ENCODE measurements at places on chromosomes 13 and 19.

- no peak for DNase-seq
These were observed 64.6 kb upstream of the KL start for GRCh38 chr13:32951580-32951979.

DNA sequence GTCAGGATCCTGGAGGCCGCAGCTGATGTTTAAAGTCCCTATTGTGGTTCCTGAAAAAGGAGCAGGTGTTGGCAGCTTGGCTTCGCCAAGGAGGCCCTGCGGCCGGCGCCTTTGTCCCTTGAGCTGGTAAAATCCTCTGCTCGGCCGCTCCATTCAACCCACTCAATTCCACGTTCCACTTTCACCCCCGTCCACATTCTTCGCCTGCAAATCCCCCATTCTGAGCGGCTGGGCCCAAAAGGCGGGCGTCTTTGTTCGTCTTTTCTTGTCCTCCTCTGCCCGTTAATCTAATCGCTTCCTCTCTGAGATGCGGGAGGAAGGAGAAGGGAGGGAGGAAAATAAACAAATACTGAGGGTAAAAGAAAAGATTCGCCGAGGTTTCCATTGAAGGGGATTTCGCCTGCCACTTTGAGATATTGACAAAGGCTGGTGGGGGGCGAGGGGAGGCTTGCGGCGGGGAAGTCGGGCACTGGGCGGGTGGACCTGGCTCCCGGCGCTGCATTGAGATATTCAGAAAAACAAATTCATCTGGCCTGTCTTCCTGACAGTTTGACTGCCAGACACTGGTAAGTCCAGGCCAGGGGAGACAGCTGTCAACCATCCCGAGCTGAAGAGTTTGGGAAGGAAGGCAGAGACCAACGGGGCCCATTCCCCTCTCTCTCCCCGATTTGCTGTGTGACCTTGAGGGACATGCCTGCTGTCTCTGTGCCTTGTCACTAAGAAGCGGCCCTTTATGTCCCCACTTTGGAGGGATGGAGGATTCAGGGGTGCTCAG is 37.6 kb downstream of the ZNRF4 start:
- no peak for DNase-seq

- DNase-seq, result peak; percentile 12
These were observed 8.3 kb downstream of the CACTIN start for GRCh38 chr19:3618144-3618810.

- DNase-seq, result no peak
These were observed 4.1 kb downstream of the NDUFA3 start for GRCh38 chr19:54106716-54107115.

DNA sequence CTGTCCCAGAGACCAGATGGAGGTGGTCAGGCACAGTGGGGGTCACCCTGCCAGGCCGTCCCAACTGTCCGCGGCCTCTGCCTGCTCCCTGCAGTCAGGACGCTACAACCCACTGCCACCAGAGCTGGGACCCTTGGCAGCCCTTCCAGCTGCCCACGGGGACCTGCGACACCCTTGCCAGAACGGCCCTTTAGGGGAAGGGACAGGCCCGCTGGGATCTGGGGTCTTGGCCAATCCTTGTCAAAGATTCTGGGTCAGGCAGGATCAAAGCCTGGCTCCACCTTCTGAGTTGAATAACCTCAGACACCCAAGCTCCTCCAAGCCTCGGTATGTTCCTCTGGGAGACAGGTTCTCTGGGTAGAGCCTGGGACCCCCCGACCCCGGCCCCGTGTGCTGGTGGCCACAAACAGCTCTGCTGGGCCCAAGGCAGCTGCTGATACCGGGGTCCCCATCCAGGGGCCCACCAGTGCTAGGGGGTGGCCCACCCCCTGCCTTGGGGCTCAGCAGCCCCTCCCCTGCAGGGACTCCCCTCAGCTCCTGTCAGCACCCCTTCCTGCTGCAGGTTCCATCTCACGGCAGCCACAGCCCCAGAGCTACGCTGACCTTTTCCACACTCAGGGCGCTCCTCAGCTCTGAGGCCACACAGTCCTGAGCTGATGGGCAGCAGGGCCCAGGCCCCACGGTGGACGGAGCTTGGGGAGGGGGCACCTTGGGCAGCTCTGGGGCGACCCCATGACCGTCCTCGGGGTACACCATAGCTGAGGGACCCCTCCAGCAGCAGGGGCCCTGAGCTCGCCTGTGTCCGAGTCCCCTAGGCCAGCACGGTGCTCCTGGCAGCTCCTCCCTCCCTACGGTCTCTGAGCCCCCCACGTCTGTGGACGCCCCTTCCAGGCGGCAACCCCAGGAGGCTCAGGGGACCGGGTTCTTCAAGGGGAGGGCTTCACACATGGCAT is 18.4 kb downstream of the SBNO2 start:
- DNase-seq, result no peak

GRCh38 chr19:53461866-53462265 is 5.7 kb upstream of the ZNF813 start:
- no peak for DNase-seq

DNA sequence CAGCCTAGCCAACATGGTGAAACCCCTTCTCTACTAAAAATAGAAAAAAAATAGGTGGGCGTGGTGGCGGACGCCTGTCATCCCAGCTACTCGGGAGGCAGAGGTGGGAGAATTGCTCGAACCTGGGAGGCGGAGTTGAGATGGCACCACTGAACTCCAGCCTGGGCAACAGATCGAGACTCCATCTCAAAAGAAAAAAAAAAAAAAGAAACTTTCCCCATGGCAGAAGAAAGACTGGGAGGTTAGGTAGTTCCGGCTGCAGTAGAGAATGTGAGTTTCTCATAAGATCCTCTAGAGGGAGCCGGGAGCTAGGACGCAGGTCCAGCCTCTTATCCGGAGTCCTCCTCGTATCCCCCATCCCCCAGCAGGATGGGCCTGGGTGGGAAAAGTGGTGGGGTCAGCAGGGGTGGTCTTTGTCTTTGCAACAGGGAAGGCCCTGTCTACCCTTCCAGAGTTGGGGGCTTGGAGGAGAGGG is 13.2 kb upstream of the CREB3L3 start:
- DNase-seq, result no peak

DNA sequence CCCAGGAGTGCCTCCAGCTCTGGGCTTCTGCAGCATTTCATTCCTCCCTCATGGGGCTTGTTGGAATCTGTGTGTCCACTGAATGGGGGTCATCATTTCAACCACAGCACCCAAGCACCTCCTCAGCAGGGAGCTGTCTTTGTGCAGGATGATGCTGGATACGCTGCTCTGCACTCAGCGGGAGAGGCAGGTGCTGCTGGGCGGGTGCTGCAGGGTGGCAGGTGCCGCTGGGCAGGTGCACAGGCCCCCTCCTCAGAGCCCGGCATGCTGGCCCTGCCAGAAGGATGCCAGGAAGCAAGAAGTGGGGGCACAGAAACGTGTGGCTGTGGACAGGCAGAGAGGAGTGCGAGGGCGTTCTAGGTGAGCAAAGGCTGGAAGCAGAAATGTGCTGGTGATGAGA is 121.8 kb upstream of the VSTM2B start:
- DNase-seq, result no peak

GRCh38 chr19:35959040-35959967 is 23.1 kb downstream of the LRFN3 start:
- DNase-seq, result no peak

DNA sequence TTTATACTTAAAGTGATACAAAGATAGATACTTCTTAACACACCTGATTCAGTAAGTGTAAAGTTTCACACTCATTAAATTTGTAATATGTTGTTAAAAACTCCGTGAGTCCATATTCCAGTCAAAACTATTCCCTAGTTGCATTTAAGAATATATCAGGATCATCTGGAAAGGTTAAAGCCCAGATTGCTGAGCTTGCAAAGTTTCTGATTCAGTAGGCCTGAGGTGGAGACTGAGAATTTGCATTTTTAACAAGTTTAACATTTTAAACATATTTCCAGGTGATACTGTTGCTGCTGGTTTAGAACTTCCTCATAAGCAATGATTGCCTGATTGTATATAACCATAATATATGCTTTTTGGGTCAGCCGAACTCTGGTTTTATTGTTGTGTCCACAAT is 1998.6 kb upstream of the PCDH20 start:
- no peak for DNase-seq

- DNase-seq, result no peak
These were observed 28.9 kb upstream of the CACTIN start for GRCh38 chr19:3655402-3656072.

GRCh38 chr19:29259153-29259552 is 46.2 kb upstream of the UQCRFS1 start:
- no peak for DNase-seq

DNA sequence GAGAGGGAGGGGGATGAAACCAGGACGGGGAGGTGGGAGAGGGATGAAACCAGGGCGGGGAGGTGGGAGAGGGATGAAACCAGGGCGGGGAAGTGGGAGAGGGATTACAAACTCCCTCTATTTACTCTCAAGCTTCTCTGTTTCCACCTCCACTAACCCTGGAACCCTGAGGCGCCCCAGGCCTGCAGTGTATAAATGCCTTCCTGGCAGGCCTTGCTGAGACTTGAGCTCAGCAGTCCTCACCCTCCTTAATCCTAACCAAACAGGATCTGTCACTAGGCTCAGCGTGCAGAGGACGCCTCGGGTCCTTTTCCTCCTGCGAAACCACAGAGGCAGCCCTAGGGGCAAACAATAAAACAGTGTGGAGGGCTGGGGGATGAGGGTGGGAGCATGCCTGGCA is 32.1 kb upstream of the OR1M1 start:
- DNase-seq, result no peak

DNA sequence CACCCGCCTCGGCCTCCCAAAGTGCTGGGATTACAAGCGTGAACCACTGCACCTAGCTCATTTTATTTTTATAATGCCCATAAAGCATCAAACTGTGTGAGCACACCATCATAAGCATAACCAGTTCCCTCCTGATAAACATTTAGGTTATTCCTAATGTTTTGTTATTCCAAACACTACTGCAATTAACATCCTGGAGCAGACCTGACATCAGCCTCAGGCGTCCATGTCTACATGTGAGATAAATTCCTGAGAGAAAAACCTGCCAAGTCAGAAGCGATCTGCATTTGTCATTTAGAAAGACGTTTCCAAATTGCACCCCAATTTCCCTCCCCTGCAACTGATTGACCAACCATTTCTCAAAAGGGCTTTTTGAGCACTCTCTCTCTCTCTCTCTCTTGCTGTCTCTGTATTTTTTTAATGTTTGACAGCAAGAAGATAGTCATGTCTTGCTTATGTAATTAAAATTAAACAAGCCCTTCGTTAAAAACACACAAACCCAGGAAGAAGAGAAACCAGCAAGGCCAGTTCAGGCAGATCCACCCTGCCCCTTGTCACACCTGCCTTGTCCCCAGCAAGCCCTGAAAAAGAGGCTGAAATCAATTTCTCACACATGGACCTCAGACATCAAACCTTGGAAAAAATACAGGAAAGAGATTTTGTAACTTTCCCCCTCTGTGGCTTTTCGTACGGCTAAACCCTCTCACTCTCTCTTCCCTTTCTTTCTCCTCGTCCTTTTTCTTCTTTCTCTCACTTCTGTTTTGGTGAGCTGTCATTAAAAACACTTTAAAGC is 9.9 kb downstream of the LYPD3 start:
- no peak for DNase-seq

DNA sequence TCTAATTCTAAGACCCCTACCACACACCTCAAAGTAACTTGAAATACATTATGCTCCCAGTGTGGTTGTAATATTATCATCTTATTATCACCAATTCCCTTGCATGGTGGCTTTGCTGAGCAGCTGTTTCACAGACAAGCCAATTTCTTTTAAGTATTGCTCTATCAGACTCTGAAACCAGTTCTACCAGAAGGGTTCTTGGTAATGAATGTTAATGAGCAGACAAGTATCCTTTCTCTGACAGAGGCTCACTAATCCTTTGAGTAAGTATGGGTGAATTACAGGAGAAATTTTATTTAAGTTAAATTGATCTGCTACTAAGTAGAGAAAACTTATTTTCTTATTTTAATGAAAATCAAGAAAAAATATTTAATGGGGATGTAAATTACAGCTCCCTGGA is 326.0 kb downstream of the GPC6 start:
- DNase-seq, result no peak

DNA sequence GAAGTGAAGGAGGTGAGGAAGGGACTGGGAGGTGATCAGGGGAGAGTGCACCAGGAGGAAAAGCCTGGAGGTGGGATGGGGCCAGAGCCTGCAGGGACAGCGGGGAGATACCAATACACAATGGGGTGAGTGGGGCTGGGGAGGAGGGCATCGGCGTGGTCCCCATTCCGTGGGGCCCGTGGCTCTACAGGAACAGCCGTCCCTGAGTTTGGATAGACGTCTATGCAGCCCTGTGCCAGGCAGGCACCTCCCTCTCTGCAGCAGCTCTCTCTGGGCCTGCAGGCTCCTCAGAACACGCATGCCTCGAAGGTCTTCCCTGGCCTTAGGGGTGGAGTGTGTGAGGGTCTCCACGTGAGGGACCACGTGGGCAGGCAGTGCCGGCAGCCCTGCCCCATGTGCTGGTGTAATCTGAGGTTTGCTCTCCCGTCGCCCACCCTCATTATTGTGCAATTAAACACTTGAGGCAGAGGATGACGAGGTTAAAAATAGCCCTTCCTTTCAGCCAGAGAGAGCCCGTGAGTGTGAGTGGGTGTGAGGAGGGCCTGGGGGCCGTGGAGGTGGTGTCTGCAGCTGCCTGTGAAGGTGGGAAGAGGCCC is 16.5 kb downstream of the C2CD4C start:
- DNase-seq, result no peak

GRCh38 chr13:46171217-46171616 is 10.8 kb downstream of the LCP1 start:
- peak; percentile 27 for DNase-seq

DNA sequence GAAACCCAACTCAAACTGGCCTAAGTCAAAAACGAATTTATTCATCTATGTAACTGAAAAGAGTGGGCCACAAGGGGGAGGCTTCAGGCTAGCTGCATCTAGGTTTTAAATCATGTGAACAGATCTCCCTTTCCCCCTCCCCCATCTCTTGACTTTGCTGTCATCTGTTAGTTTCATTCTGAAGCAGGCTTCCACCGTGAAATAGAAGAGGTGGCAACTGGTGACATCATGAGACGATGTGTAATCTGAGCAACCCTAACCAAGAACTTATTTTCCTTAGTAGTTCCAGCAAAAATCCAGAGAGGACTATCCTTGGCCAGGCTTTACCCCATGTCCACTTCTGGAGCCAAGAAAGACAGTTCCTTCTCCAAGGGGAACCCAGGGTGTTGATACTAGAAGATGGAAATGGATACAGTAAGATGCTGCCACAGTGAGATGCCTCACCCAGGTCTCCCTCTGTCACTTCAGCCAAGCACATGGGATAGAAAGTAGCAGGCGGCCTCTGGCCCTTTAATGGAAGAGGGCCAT is 9.4 kb downstream of the SAMD4B start:
- no peak for DNase-seq

GRCh38 chr19:23420824-23421223 is 25.6 kb upstream of the ZNF91 start:
- no peak for DNase-seq

- DNase-seq, result peak; percentile 15
These were observed 8.2 kb downstream of the GPC5 start for GRCh38 chr13:91406619-91407018.

DNA sequence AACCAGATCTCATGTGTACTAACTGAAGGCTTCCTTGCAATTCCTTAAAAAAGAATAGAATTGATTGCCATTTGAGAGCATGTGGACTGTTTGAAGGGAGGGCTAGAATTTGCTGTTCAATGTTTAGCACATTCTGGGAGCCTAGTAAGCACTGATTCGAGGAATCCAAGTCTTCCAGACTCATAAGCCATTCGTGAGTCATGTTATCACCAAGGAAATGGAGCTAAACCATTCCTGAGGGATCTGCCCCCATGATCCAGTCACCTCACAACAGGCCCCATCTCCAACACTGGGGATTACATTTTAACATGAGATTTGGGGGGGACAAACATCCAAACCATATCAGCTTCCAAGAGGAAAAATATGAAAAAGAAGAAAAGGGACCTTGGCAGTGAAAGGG is 276.4 kb downstream of the KCNRG start:
- DNase-seq, result no peak
